ENCODE measurements at places on chromosomes 16 and 17.
A peak's percentile ranks its signal among the peaks of the same experiment; 100 is the strongest.

GRCh38 chr17:42287305-42287976 is 857 bp upstream of the STAT5A start:
- H3K27ac ChIP-seq: no peak overlapping the region
- peaks cover 34% of the 10 kb centered on the region for H3K27me3 ChIP-seq
- no peaks in the 10 kb centered on the region for H3K36me3 ChIP-seq
- peak overlapping the region; percentile 60 for H3K4me3 ChIP-seq
- DNase-seq: no peak
- H3K4me1 ChIP-seq: peaks cover 24% of the 10 kb centered on the region

- DNase-seq: no peak
- no peak overlapping the region for H3K4me3 ChIP-seq
These were observed 82.9 kb upstream of the CBX4 start for GRCh38 chr17:79922116-79922601.

GRCh38 chr17:56213031-56213430 is 59.8 kb downstream of the ANKFN1 start:
- no peak overlapping the region for H3K4me3 ChIP-seq
- H3K27me3 ChIP-seq: no peaks in the 10 kb centered on the region
- DNase-seq: no peak
- H3K4me1 ChIP-seq: 0 out of 2 replicates have a peak, but pooled peaks cover 4% of the 10 kb centered on the region
- H3K36me3 ChIP-seq: no peaks in the 10 kb centered on the region
- H3K27ac ChIP-seq: no peak overlapping the region

DNA sequence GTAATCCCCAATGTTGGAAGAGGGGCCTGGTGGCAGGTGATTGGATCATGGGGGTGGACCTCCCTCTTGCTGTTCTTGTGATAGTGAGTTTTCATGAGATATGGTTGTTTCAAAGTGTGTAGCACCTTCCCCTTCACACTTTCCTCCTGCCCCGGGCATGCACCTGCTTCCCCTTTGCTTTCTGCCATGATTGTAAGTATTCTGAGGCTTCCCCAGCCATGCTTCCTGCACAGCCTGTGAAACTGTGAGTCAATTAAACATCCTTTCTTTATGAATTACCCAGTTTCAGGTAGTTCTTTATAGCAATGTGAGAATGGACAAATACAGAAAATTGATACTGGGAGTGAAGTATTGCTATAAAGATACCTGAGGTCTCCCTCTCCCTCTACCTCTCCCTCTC is 29.4 kb downstream of the RNF112 start:
- no peaks in the 10 kb centered on the region for H3K27me3 ChIP-seq
- no peak overlapping the region for H3K27ac ChIP-seq
- H3K4me3 ChIP-seq: no peak overlapping the region
- DNase-seq: no peak

GRCh38 chr16:56353054-56353921 is 72.1 kb downstream of the AMFR start:
- H3K4me3 ChIP-seq: no peak overlapping the region
- no peaks in the 10 kb centered on the region for H3K27me3 ChIP-seq
- DNase-seq: no peak
- no peaks in the 10 kb centered on the region for H3K36me3 ChIP-seq
- H3K27ac ChIP-seq: no peak overlapping the region

- H3K36me3 ChIP-seq: no peaks in the 10 kb centered on the region
- peaks cover 14% of the 10 kb centered on the region for H3K4me1 ChIP-seq
- no peak overlapping the region for H3K4me3 ChIP-seq
- no peak overlapping the region for H3K27ac ChIP-seq
- no peaks in the 10 kb centered on the region for H3K27me3 ChIP-seq
These were observed 44.3 kb upstream of the PLCG2 start for GRCh38 chr16:81734632-81735434.

GRCh38 chr17:40821536-40821935 is 878 bp downstream of the KRT10 start:
- no peaks in the 10 kb centered on the region for H3K27me3 ChIP-seq
- peaks cover 6% of the 10 kb centered on the region for H3K36me3 ChIP-seq

- H3K4me1 ChIP-seq: peaks cover 55% of the 10 kb centered on the region
- H3K4me3 ChIP-seq: peak overlapping the region; percentile 71
- peak overlapping the region; percentile 94 for H3K27ac ChIP-seq
- DNase-seq: peak; percentile 86
- peaks cover 21% of the 10 kb centered on the region for H3K36me3 ChIP-seq
These were observed 1.2 kb downstream of the THAP11 start for GRCh38 chr16:67843343-67843765.

- no peak for DNase-seq
- no peaks in the 10 kb centered on the region for H3K36me3 ChIP-seq
- H3K4me1 ChIP-seq: peaks cover 11% of the 10 kb centered on the region
These were observed 4.7 kb upstream of the PRR29 start for GRCh38 chr17:63993368-63993985.

- H3K27me3 ChIP-seq: no peaks in the 10 kb centered on the region
- H3K4me3 ChIP-seq: no peak overlapping the region
- DNase-seq: no peak
These were observed 212.8 kb upstream of the TNRC6C start for GRCh38 chr17:77745702-77746101.

GRCh38 chr16:28863929-28864793 is 518 bp downstream of the SH2B1 start:
- peak overlapping the region; percentile 80 for H3K4me3 ChIP-seq
- peaks cover 28% of the 10 kb centered on the region for H3K4me1 ChIP-seq
- H3K27me3 ChIP-seq: no peaks in the 10 kb centered on the region
- H3K27ac ChIP-seq: peak overlapping the region; percentile 70

DNA sequence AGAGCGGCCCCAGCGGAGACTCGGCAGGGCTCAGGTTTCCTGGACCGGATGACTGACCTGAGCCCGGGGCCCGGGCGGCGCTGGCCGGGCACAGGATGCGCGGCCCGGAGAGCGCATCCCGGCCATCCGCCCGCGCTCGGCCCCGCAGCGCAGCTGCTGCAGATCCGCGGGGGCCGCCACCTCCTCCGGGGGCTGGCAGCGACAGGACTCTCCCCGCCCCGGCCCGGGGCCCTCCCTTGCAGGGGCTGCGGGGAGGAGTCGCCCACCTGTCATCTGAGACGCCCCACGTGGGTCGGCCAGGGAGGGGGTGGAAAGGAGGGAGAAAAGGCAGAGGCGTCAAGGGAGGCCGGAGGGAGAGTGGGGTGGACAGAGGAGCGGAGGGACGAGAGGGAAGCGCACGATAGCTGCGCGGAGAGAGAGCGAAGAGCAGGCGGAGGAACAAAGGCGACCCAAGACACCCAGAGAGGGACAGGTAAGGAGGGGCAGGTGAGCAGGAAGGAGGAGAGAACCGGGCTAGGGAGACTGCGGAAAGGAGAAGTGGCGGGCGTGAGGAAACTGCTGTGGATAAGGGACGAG is 471 bp upstream of the PRKAR1A start:
- H3K4me3 ChIP-seq: peak overlapping the region; percentile 80
- peaks cover 19% of the 10 kb centered on the region for H3K36me3 ChIP-seq
- peak overlapping the region; percentile 68 for H3K27ac ChIP-seq
- peak; percentile 74 for DNase-seq
- H3K27me3 ChIP-seq: no peaks in the 10 kb centered on the region

- H3K27me3 ChIP-seq: no peaks in the 10 kb centered on the region
- H3K4me3 ChIP-seq: no peak overlapping the region
- DNase-seq: no peak
- no peaks in the 10 kb centered on the region for H3K4me1 ChIP-seq
- no peak overlapping the region for H3K27ac ChIP-seq
These were observed 10.6 kb downstream of the ADCY7 start for GRCh38 chr16:50276801-50277555.

DNA sequence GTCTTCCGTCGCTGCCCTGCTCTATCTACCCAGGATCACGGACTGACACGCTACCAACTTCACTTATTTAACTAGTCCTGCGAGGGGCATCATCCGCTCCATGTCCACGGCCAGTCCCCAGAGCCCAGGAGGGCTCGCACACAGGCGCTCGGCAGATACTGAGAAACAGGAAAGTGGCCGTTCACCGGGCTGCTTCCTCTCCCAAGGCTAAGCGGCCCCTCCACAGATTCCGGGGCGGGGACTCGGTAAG is 388 bp downstream of the OXLD1 start:
- H3K27ac ChIP-seq: peak overlapping the region; percentile 94
- H3K36me3 ChIP-seq: peaks cover 55% of the 10 kb centered on the region
- H3K4me3 ChIP-seq: peak overlapping the region; percentile 92
- H3K4me1 ChIP-seq: peaks cover 31% of the 10 kb centered on the region
- no peak for DNase-seq

- DNase-seq: peak; percentile 64
- peak overlapping the region; percentile 77 for H3K4me3 ChIP-seq
- peaks cover 3% of the 10 kb centered on the region for H3K36me3 ChIP-seq
- no peaks in the 10 kb centered on the region for H3K27me3 ChIP-seq
These were observed 887 bp downstream of the ZBTB4 start for GRCh38 chr17:7478276-7479212.

DNA sequence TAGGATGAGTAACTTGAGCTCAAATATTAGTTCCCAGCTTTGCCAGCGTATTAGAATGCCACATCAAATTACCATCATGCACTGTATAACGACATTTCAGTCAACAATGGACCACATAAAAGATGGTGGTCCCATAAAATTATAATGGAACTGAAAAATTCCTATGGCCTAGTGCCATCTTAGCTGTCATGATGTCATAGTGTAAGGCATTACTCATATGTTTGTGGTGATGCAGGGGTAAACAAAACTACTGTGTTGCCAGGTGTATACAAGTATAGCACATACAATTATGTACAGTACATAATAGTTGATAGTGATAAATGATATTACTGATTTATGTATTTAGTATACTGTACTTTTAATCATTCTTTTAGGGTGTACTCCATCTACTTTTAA is 54.4 kb upstream of the NETO2 start:
- no peaks in the 10 kb centered on the region for H3K36me3 ChIP-seq
- no peaks in the 10 kb centered on the region for H3K4me1 ChIP-seq
- DNase-seq: no peak
- H3K27me3 ChIP-seq: no peaks in the 10 kb centered on the region

- H3K4me3 ChIP-seq: no peak overlapping the region
- peaks cover 26% of the 10 kb centered on the region for H3K36me3 ChIP-seq
- no peak for DNase-seq
- peaks cover 11% of the 10 kb centered on the region for H3K4me1 ChIP-seq
These were observed 15.8 kb downstream of the CYB5B start for GRCh38 chr16:69440250-69440649.

- H3K36me3 ChIP-seq: no peaks in the 10 kb centered on the region
- H3K27ac ChIP-seq: no peak overlapping the region
- no peaks in the 10 kb centered on the region for H3K27me3 ChIP-seq
- no peak for DNase-seq
These were observed 356.3 kb upstream of the TNRC6C start for GRCh38 chr17:77602062-77602746.

GRCh38 chr17:36899250-36900159 is 37.8 kb upstream of the LHX1 start:
- H3K27me3 ChIP-seq: peaks cover 13% of the 10 kb centered on the region
- no peak overlapping the region for H3K4me3 ChIP-seq
- no peaks in the 10 kb centered on the region for H3K4me1 ChIP-seq
- no peak overlapping the region for H3K27ac ChIP-seq

GRCh38 chr17:47792457-47792856 is 29.1 kb downstream of the OSBPL7 start:
- peaks cover 10% of the 10 kb centered on the region for H3K27me3 ChIP-seq
- no peak for DNase-seq
- H3K4me1 ChIP-seq: no peaks in the 10 kb centered on the region
- no peak overlapping the region for H3K4me3 ChIP-seq
- H3K27ac ChIP-seq: no peak overlapping the region

DNA sequence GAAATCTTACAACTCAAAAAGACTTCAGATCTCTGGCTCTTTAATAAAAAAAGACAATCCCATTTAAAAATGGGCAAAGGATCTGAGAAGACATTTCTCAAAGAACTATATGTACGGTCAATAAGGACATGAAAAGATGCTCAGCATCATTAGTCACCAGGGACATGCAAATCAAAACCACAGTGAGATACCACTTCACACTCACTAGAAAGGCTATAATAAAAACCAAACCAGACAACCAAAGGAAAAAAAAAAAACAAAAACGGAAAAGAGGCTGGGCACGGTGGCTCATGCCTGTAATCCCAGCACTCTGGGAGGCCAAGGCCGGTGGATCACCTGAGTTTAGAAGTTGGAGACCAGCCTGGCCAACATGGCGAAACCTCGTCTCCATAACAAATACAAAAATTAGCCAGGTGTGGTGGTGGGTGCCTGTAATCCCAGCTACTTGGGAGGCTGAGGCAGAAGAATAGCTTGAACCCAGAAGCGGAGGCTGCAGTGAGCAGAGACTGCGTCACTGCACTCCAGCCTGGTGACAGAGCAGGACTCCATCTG is 1.7 kb upstream of the NPIPB7 start:
- H3K4me3 ChIP-seq: no peak overlapping the region
- H3K27ac ChIP-seq: no peak overlapping the region
- no peak for DNase-seq
- no peaks in the 10 kb centered on the region for H3K4me1 ChIP-seq
- H3K27me3 ChIP-seq: no peaks in the 10 kb centered on the region
- H3K36me3 ChIP-seq: peaks cover 31% of the 10 kb centered on the region

- peak; percentile 43 for DNase-seq
- no peak overlapping the region for H3K4me3 ChIP-seq
- H3K36me3 ChIP-seq: no peaks in the 10 kb centered on the region
- peak overlapping the region; percentile 88 for H3K27ac ChIP-seq
- peaks cover 53% of the 10 kb centered on the region for H3K4me1 ChIP-seq
- no peaks in the 10 kb centered on the region for H3K27me3 ChIP-seq
These were observed 104.1 kb upstream of the CORO6 start for GRCh38 chr17:29726715-29727252.

GRCh38 chr17:35968520-35969054 is 12.7 kb downstream of the CCL16 start:
- no peak overlapping the region for H3K27ac ChIP-seq
- no peaks in the 10 kb centered on the region for H3K27me3 ChIP-seq
- no peaks in the 10 kb centered on the region for H3K36me3 ChIP-seq
- no peak overlapping the region for H3K4me3 ChIP-seq
- DNase-seq: no peak
- H3K4me1 ChIP-seq: no peaks in the 10 kb centered on the region

- H3K4me1 ChIP-seq: no peaks in the 10 kb centered on the region
- H3K27ac ChIP-seq: no peak overlapping the region
- H3K27me3 ChIP-seq: peaks cover 5% of the 10 kb centered on the region
- no peak overlapping the region for H3K4me3 ChIP-seq
- no peaks in the 10 kb centered on the region for H3K36me3 ChIP-seq
- DNase-seq: no peak
These were observed 321.3 kb downstream of the RBFOX1 start for GRCh38 chr16:7653746-7654461.

GRCh38 chr16:73049091-73049490 is 1.2 kb upstream of the ZFHX3 start:
- no peak overlapping the region for H3K4me3 ChIP-seq
- no peak overlapping the region for H3K27ac ChIP-seq
- no peaks in the 10 kb centered on the region for H3K36me3 ChIP-seq
- DNase-seq: no peak
- peaks cover 20% of the 10 kb centered on the region for H3K27me3 ChIP-seq
- H3K4me1 ChIP-seq: peaks cover 16% of the 10 kb centered on the region
